SJSA1 (cell line): ENCODE measurements at places on chromosomes 13 and 19. TPM values are rescaled to one million over a fixed set of nuclear protein-coding genes. Genes with fewer than 3 reads are reported as not detected.

Gene CEACAM16
- total RNA-seq: not detected in 2 replicates

Gene ZNF699
- 8.0 and 13.6 TPM in 2 replicates for total RNA-seq

Gene LILRB5
- not detected in 2 replicates for total RNA-seq

Gene ALDH16A1
- total RNA-seq: 37.5 and 52.9 TPM in 2 replicates

Gene STK11
- 61.6 and 70.1 TPM in 2 replicates for total RNA-seq

Gene RETN
- total RNA-seq: not detected in 2 replicates

DNA sequence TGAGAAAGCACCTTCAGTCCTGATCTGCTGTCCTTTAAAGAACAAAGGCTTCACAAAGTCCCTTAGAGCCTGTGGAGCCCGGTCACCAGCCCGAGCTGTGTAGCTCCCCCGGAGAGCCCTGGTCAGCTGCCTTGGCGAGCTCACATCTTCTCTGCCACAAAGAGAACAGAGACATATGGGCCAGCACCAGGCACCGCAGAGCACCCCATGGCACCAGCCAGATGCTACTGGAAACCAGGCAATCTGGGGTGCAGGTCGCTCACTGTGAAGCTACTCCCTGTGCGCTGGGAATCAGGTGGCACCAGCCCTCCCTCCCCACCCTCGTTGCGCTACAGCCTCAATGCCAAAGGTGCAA lies 44.3 kb upstream of the F7 start:
- H3K4me1 ChIP-seq: peaks cover 12% of the 10 kb centered on the region
- H3K36me3 ChIP-seq: no peaks in the 10 kb centered on the region
- H3K27ac ChIP-seq: no peak overlapping the region
- no peak for DNase-seq

GRCh38 chr13:67045357-67045756 lies 184.8 kb downstream of the PCDH9 start:
- no peak overlapping the region for H3K27ac ChIP-seq
- H3K36me3 ChIP-seq: no peaks in the 10 kb centered on the region
- H3K4me1 ChIP-seq: peaks cover 13% of the 10 kb centered on the region
- H3K4me3 ChIP-seq: no peak overlapping the region

GRCh38 chr19:11223200-11223599 lies 16.2 kb upstream of the ANGPTL8 start:
- no peak overlapping the region for H3K4me3 ChIP-seq
- no peak overlapping the region for H3K27ac ChIP-seq

DNA sequence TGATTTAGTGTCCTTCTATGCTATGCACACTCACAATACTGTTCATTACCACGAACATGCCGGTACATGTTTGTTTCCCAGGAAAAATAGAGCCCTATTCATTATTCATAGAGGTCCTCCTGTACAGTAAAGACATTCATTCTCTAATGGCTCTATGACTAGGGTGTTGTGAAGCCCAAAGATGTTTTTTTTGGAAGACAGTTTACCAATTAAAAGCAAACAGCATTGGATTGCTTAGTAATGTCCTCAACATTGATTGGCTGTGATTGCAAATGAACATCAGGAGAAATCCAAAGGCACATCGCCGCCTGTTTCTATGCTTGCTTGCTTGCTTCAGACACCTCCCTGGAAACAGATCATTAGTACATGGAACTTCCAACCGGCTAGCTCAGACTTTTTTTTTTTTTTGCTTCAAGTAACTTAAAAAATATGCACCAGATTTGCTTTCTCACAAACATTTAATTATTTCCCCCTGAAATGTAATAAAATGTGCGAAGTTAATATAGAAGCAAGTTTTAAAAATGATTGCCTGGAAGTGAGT lies 8.8 kb upstream of the GPC6 start:
- no peaks in the 10 kb centered on the region for H3K27me3 ChIP-seq
- no peak overlapping the region for H3K27ac ChIP-seq
- H3K4me1 ChIP-seq: no peaks in the 10 kb centered on the region
- H3K4me3 ChIP-seq: no peak overlapping the region

GRCh38 chr13:33785384-33785783 lies 32.6 kb upstream of the RFC3 start:
- no peak overlapping the region for H3K4me3 ChIP-seq
- H3K27ac ChIP-seq: no peak overlapping the region
- no peaks in the 10 kb centered on the region for H3K27me3 ChIP-seq
- H3K4me1 ChIP-seq: peaks cover 4% of the 10 kb centered on the region; the same call in 1 of the 2 replicates

DNA sequence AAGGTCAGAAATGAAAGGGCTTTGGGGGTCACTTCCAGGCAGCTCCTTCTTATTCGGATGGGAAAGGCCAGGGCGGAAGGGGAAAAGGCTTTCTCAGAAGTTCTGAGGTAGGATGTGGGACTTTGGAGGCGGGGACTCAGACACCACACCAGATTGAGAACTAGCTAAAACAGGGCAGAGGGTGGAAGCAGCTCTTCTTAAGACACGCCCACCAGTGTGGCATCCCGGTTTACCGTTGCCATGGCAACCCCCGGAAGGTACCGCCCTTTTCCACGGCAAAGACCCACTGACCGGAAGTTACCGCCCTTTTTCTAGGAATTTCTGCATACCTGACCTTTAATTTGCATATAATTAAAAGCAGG lies 3.8 kb upstream of the LILRA5 start:
- H3K36me3 ChIP-seq: no peaks in the 10 kb centered on the region
- H3K27ac ChIP-seq: no peak overlapping the region
- H3K4me3 ChIP-seq: no peak overlapping the region
- H3K27me3 ChIP-seq: peaks cover 2% of the 10 kb centered on the region; the same call in 1 of the 2 replicates

DNA sequence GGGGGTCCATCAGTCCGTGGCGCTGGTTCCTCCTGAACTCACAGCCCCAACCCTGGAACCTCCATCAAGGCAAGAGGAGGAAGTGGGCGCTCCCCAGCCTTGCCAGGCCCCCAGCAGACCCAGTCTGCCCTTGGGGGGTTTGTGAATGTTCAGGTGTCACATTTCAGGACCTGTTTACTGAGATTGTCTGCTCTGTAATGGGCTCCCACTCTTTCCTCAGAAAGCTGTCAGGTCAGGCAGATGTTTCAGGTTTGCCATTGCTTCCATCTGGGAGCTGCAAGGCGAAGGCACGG lies 29.4 kb downstream of the TSSK6 start:
- H3K36me3 ChIP-seq: peaks cover 21% of the 10 kb centered on the region
- H3K27ac ChIP-seq: no peak overlapping the region
- H3K4me1 ChIP-seq: peaks cover 14% of the 10 kb centered on the region
- DNase-seq: no peak
- H3K27me3 ChIP-seq: no peaks in the 10 kb centered on the region
- no peak overlapping the region for H3K4me3 ChIP-seq

- H3K27me3 ChIP-seq: no peaks in the 10 kb centered on the region
- H3K4me1 ChIP-seq: no peaks in the 10 kb centered on the region
- H3K4me3 ChIP-seq: no peak overlapping the region
- H3K27ac ChIP-seq: no peak overlapping the region
- H3K36me3 ChIP-seq: no peaks in the 10 kb centered on the region
Measured at GRCh38 chr19:9878511-9879196, 43.5 kb downstream of the PIN1 start.
